GM12864 (cell line): ENCODE measurements at places on chromosomes 2 and 18.

GRCh38 chr2:212979799-212980198, 171.6 kb downstream of the IKZF2 start:
- no peak for DNase-seq

- DNase-seq = no peak
Measured at GRCh38 chr18:47436871-47437270, 185.4 kb upstream of the SKOR2 start.

DNA sequence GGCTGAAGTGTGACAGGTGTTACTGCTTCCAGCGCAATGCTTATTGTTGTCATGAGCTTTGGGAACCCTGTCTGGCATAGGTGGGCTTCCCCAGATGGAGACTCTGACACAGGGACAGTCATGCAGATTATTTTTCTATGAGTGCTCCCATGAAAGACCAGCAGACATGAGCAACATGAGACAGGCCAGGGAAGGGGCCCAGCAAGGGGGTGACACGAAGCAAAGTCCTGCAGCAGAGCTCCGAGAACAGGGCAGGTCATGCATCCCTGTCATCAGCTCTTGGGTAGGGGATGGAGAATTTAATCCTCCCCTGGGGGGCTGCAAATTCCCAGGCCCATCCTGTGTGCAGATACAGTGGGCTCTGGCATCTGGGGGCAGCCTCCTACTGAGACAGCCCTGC, 77.4 kb downstream of the CTAGE1 start:
- no peak for DNase-seq

DNA sequence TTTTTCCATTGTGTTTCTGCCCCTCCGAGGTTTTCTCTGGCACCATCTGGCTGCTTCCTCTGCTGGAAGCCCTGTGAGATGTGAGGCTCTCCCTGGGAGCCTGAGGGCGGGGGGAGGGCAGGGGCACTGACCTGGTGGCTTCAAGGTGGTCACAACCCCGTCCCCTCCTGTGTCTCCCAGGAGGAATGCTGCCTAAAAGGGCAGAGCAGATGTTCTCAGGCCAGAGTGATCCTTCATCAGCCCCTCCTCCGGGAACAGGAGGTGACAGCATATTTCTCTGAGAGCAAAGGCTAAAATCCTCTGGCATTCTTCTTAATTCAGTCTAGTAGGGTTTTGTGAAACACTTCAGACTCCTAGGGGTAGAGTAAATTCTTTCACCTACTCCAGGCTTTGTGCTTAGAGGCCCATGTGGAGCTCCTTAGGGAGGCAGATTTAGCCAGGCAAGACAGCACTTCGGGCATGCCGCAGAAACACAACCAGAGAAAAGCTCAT, 18.3 kb upstream of the GREB1 start:
- DNase-seq = no peak

- DNase-seq = no peak
Measured at GRCh38 chr2:191362841-191363240, 117.6 kb downstream of the MYO1B start.

- DNase-seq = no peak
Measured at GRCh38 chr2:225429717-225430116, 30.2 kb downstream of the NYAP2 start.

DNA sequence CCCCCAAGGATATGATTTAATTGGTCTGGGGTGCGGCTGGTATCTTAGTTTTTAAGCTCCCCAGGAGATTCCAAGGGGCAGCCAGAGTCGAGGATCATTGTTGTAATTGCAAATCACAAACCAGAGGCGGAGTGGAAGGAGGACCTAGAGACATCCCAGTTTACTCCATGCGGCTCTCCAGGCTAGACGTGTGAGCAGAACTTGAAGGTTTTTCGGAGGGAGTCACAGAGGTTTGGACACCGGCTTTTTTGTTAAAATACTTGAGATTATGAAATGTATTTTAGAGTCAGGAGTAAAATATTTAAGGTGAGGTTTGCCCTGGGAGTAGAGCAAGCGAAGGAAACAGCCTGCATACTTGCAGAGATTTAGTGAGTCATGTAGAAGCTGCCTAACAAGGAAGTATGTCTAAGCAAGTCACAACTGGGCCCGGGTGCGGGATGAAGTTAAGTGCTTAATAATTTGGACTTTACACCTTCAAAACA, 39.5 kb downstream of the TGOLN2 start:
- no peak for DNase-seq

DNA sequence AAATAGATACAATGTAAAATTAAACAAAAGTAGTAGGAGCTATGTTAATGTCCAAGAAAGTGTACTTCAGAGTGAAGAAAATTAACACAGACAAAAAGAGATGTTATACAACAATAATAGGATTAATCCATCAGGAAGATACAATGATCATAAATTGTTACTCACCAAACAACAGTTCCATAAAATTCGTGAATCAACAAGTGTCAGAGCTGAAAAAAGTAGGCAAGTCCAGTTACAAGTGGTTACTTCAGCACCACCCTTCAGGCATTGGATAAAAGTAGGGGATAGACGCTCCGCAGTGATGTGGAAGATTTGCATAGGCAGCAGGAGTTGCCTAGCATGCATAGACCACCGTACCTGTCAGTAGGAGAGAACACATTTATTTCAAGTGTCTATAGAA, 77.8 kb downstream of the ATP9B start:
- no peak for DNase-seq

GRCh38 chr2:75627902-75628504, 18.6 kb upstream of the MRPL19 start:
- DNase-seq = no peak

DNA sequence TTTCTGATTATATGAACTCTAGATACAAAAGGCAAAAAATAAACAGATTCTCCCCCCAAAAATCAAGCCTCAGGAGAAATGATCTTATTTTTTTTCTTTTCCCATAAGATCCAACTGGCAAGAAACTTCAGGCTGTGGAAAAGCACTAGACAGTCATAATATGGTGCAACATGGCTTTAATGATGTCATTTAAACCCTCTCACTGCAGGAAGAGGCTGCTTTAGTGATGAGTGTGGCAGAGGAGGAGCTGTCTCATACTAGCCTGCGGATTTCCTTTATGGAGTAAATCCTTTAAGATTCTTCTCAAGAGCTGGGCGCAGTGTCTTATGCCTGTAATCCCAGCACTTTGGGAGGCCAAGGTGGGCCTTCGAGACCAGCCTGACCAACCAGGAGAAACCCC, 83.3 kb upstream of the CD28 start:
- DNase-seq = no peak

- no peak for DNase-seq
Measured at GRCh38 chr2:31239593-31240177, 5.7 kb downstream of the EHD3 start.

- DNase-seq = no peak
Measured at GRCh38 chr2:102604769-102605168, 14.6 kb upstream of the SLC9A2 start.

DNA sequence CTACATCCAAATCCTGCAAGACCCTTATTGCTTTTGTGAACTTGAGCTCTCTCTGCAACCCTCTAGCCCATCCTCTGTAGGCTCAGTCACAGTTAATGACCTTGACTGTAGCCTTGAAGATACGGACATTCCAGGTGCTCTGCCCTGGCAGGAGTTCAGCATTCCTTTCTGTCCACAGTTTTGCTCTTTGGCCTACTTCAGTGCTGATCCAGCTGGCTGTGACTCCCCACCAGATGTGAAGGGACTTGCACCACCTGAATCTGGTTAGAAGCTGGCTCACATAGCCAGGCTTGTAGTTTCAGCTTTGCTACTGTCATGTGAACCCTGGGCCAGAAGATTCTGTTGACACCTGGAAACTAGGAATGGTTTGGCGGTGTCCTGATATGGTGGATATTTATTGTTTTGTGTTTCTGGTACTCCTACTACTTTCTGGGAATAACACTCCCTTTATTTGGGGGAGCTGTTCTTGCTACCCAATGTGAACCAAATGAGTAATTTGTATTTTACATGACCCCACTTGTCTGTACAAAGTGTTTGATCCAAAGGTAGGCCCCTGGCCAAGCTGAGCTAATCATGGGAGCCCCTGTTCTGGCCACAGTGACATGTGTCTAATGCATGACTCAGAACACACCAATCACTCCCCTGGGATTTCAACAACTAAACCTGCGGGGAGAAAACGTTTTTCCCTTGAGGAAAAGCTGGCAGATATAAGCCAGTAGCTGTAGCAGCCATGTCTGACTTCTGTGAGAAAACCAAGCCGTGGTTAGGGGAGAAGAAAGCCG, 73.4 kb downstream of the CDCA7 start:
- no peak for DNase-seq

GRCh38 chr2:129911363-129912065, 68.0 kb upstream of the RAB6C start:
- DNase-seq = no peak

GRCh38 chr2:139685090-139685983, 905.1 kb upstream of the NXPH2 start:
- DNase-seq = no peak

- DNase-seq = no peak
Measured at GRCh38 chr2:159200498-159200897, 86.0 kb downstream of the WDSUB1 start.

DNA sequence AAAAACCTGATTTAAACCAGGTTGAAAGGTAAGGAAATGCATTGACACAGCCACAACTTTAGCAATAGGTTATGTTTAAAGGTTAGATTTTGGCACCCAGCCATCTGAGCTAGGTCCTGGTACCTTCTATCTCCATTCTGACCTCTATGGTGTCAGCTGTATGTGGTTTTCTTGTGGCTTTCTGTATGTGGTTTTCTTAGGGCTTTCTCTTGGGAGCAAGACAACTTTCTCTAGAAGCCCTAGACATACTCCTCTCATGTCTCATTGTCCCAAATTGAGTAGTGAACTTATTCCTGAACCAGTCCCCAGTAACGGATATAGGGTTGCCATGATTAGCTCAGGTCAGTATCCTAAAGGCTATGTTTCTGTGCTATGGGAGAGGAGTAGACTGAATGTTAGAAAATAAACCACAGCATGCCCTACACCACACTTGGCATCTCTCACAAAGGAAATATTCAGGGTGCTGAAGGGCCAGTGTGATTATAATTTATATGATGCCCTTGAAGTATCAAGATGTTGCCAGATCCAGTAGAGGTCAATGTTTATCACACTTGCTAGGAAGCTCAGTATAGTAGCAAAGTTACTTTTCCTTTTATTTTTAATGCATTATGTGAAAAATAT, 176.1 kb downstream of the CAPN13 start:
- peak; percentile 24 for DNase-seq

- DNase-seq = no peak
Measured at GRCh38 chr2:7570247-7570646, 653.0 kb downstream of the RNF144A start.

GRCh38 chr18:8610459-8610851, 1.2 kb downstream of the RAB12 start:
- DNase-seq = no peak

- DNase-seq = no peak
Measured at GRCh38 chr2:234960175-234961088, 8.6 kb downstream of the SH3BP4 start.

GRCh38 chr2:203201426-203201825, 37.4 kb upstream of the CYP20A1 start:
- DNase-seq = no peak

GRCh38 chr18:10457767-10458166, 3.3 kb downstream of the APCDD1 start:
- DNase-seq = no peak

- DNase-seq = no peak
Measured at GRCh38 chr18:34493099-34493544, 217.0 kb upstream of the DTNA start.

DNA sequence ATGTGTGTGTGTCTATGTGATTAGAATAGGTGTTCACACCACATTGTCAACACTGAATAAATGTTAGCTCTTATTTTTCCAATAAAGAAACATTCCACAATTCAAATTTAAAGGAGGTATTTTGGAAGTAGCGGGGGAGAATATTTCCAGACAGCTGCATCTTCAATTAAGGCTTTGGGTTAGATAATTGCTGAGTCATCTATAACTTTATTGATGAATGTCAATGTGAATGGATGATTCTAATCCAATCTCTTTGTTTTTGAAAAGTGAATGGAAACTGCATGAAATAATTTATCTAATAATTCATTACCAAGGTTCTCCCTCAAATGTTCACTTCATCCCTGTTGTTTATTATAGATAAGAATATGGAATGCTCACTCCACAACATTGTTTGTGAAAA, 625.2 kb downstream of the IRS1 start:
- DNase-seq = no peak

GRCh38 chr2:60440079-60440766, 113.2 kb downstream of the BCL11A start:
- no peak for DNase-seq

GRCh38 chr2:36489281-36489680, 108.7 kb downstream of the FEZ2 start:
- DNase-seq = no peak

DNA sequence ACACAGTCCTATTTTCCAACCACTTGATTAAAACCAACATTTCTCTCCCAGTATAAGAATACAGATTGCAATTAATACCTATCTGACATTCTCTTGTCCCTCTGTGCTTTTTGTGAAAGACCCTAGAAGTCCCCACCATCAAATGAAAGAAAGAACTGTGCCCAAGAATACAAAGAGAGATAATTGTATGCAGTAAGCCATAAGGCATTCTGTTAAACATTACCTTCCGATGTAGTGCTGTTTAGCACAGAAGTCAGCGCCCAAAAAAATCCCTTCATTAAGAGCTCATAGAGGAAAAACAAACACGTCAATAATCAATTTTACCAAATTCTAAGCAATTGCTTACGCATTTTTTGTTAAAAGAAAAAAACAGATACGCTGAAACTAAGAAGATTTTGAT, 41.1 kb downstream of the ZNF516 start:
- DNase-seq = no peak

- no peak for DNase-seq
Measured at GRCh38 chr2:120422465-120423160, 76.7 kb downstream of the INHBB start.

- DNase-seq = no peak
Measured at GRCh38 chr18:54742659-54743604, 85.3 kb upstream of the RAB27B start.
